ENCODE measurements at places on chromosomes 7 and 10. TPM values are rescaled to one million over a fixed set of nuclear protein-coding genes. Genes with fewer than 3 reads are reported as not detected.

DNA sequence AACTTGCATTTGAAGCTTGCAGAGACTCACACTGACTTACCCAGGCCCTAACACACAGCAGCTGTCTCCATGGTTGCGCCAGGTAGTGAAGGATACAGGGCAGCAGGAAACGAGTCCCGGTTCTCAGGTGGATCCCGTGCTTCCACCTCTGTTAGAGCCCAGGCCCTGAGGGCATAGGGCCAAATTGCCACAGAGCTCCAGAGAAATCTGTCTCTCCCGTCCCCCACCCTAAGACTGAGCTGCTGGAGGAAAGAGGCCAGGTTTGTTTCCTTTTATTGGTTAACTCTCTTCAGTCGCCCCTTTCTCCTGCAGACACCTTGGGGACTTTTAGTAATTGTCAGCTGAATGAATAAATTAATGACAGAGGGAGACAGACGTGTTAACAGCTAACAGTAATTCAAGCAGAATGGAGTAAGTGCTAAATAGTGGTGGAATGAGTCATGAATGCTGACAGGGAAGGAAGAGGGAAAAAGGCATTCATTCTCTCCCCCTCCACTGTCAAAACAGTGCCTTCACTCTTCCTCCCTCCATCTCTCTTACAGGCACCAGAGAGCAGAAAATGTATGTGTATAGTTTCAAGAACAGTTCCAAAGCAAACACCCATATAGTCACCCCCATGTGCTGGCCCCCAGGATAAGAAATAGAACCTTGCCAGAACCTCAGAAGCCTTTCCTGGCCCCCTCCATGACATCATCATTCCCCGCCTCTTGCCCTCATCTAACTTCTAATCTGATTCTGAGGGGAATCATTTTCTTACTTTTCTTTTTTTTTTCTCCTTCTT lies 16.8 kb upstream of the DLG5 start:
- DNase-seq: no peak

GRCh38 chr7:133688483-133689239 lies 435.8 kb downstream of the EXOC4 start:
- DNase-seq: no peak

GRCh38 chr7:70925411-70926115 lies 206.4 kb upstream of the GALNT17 start:
- DNase-seq: no peak

DNA sequence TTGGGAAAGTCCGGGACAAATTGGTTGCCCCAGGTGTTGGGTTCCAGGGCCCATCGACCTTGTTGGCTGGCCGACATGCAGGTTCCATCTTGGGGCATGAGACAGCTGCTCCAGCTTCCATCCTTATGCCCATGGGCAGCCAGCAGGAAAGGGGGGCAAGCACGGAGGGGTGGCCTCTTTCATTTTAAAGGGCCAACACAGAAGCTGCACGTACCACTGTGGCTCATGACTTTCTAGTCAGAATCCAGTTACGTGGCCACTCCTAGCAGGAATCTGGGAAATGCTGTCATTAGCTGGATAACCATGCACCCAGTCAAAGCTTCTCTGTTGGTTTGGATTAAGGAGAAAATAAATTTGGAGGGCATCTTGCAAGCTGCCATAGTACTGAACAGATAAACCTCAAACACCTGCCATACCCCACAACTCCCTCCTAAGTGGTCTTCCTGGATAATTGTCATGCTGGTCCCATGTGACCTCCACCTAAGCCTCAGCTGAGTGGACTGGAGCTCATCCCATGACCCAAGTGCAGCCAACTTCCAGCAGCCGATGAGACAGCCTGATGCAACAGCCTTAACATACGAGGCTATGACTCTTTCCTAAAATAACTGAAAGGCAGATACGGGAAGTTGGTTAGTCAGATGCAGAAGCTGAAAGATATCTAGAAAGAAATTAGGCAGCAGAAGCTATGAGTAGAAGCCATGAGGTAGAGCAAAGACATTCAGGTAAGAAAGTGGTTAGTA lies 21.4 kb upstream of the GSDME start:
- no peak for DNase-seq

DNA sequence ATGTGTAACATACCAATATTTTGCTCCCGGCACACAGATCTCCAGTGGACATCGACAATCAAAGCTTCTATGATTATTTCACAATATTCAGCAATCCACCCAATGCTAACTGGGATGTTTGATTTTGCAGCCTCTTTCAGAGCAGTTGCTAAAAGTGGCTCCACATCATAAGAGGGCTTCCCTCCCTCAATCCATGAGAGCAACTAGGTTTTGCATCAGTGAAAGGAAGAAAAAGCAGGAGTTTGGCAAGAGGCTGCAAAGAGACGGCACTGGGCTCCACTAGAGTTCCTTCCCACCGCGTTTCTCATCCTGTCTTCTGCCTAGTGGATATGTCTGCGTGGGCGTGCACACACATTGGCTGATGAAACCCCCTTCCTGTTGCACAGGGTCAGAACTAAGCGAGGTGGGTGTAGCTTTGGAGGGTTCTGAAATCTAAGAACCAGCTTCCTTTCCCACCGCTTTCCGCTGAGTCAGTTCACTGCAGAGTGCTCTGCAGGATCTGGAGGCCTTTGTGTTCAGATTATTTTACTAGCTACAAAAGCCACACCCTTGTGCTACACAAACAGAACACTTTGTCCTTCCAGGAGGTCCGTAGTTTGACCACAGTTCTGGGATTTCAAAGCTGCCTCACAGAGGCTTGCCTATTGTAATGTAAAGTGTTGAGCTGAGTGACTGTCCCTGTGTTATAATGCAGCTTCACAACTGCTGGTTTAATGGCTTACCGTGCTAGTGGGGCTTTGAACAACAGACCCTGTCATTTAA lies 28.1 kb downstream of the ARL4A start:
- peak; percentile 80 for DNase-seq

DNA sequence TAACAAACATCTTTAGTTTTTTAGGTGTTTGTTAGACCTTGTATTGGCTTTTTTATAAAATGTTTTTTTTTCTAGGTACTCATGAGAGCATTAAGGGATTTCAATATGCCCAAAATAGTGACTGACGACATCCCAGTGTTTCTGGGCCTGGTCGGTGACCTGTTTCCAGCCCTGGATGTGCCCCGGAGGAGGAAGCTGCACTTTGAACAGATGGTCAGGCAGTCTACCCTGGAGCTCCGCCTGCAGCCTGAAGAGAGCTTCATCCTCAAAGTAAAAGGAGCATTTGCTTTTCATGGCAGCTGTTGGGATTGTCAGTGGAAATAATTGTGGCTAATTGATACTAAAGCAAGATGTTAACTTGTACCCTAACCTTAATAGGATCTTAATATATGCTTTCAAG lies 161.5 kb downstream of the DNAH11 start:
- DNase-seq: no peak

DNA sequence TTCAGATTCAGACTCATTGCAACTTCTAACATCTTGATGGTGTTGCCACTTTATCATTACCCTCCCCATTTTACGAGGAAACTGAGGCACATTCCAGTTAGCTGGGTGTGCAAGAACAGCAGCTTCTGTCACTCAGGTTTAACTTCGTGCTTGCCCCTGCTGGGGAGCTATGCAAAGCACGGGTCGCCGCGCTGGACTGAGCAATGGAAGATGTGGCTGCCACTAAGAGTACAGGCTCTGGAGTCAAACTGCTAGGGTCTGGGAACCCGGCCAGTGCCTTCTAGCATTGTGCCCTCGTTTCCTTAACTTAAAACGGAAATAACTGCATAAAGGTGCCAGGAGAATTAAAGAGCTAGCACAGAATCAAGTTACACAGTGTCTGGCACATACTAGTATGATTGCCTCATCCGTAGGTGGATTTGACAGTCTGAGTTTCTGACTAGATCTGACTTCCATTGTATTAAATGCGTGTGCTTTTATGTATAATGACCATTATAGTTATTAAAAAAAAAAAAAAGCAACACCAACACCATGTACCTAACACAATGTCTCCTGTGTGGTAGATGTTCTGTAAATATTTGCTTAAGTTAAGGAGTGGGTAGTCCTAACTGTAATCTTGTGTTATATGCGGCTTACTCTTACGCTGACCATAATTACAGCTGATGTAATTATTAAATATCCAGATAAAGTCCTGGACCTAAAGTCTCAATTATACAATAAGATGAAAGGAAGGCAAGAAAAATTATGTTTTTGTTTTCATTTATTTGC lies 842 bp downstream of the ZNF22 start:
- peak; percentile 72 for DNase-seq

- no peak for DNase-seq
Measured at GRCh38 chr10:125795128-125795527, 19.5 kb upstream of the MMP21 start.

- no peak for DNase-seq
Measured at GRCh38 chr10:123019941-123020703, 11.3 kb downstream of the ACADSB start.

- no peak for DNase-seq
Measured at GRCh38 chr10:9239298-9239697, 1184.8 kb downstream of the GATA3 start.

- DNase-seq: peak; percentile 46
Measured at GRCh38 chr10:114648368-114648767, 9.7 kb downstream of the ABLIM1 start.

GRCh38 chr7:23712368-23713284 lies 2.6 kb downstream of the STK31 start:
- no peak for DNase-seq

DNA sequence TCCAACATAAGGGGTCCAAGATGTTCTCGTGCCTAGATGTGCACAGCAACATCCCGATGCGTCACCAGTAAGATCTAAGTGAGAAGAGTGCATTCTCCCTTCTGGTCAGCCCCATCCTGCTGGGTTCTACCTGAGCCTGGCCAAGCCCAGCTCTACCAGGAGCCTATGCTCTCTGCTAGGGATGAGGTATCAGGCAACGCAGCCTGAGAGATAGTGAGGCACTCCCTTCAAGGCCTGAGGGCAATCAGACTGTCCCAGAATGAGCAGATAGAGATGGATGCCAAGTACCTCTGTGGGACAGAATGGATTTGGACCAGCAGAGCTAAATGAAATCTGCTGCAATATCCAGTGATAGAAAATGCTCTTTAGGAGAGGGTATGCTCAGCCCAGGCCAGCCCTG lies 26.7 kb downstream of the DDC start:
- no peak for DNase-seq

GRCh38 chr7:130369110-130369711 lies 11.1 kb upstream of the CPA1 start:
- DNase-seq: no peak

DNA sequence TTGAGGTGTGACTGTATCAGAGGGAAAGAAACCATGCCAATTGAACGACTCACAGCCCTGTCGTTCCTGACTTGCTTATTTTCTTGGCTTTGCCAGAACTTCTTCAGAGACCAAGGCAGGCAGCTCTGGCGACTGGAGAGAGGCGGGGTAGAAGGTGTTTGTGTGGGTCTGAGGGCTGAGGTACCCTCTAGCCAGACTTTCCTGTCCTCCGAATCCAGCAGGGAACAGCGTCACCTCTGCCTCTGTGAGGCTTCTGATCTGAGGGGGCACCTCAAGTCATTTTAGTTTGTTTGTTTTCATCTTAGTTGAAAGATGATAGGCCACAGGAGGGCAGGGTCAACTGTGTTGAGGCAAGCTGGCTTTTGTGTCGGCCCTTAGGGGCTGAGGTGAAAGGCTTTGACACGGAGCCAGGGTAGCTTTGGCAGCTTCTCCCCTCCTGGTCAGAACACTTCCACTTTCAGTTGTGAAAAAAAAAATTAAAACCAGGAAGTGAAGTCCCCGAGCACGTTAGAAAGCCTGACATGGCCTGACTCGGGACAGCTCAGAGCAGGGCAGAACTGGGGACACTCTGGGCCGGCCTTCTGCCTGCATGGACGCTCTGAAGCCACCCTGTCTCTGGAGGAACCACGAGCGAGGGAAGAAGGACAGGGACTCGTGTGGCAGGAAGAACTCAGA lies 1.9 kb downstream of the ACSL5 start:
- DNase-seq: peak; percentile 64

- no peak for DNase-seq
Measured at GRCh38 chr10:50324046-50324445, 72.7 kb upstream of the ASAH2 start.

GRCh38 chr10:48590945-48591344 lies 13.9 kb downstream of the ARHGAP22 start:
- no peak for DNase-seq

DNA sequence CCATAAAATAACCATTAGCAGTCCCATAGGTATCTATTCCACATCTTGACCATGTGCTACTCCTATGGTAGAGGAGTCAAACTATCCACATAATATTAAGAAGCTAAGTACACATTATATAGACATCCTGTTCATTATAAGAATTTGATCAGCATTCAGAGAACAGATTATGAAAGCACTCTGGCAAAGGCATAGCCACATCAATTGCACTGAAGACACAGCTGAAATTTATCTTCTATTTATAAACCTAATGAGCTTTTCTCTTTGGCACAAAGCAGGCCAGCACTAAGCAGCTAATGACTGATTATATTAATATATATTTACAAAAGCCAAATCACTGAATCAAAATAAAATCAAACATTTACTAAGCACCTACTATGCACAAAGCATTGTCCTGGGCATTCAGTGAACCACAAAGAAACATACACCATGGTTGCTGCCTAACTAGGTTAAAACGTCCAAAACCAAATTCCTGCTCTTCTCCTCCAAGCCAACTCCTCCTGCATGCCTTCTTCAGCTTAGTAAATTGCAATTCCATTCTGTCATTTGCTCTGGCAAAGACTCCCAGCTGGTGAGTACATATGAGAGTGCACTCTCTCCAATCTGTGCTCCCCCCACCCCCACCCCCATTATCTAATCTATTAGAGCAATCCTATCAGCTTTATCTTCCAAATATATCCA lies 122.6 kb upstream of the ASAH2 start:
- no peak for DNase-seq

DNA sequence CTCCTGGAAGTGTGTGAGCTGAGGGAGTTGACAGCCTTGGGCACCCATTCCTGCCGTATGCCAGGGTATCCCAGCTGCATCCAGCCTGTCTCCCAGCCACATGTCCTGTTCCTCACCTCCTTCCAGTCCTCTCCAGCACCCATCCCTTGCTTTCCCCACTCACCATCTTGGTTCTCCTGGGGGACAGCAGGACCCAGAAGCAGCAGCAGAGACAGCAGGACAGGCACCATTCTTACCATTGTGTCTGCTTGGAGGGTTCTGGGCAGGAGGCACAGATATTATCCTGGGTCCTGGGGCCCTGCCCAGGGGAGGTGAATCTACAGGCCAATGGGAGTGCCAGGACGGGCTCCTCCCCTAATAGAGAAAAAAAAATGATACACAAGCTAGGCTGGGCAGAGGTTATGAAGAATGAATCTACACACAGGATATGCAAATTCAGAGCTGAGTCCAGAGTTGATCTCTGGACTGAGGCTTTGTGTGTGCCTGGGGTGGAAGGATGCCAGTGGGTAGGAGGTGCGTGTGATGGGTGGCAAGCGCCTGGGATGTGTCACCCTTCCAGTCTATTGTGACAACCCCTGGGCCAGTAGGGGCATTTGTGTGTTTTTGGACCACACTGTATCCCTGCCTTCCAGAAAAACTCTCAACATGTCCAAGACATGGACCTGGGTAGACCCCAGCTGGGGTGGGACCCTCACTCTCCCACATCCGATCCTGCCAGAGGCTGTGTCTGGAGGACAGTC lies at the start of gene AZGP1:
TSS of gene AZGP1 (minus strand) at position 250 of the 740 bp plus-strand sequence. CDS start at position 239, 11 bp downstream.
- DNase-seq: no peak

- no peak for DNase-seq
Measured at GRCh38 chr10:15122477-15123030, 25.4 kb downstream of the RPP38 start.

AKR1D1 gene
- total RNA-seq: not detected

STRIP2 gene
- total RNA-seq: 4.7 TPM

NPSR1 gene
- 1.0 TPM for total RNA-seq

METTL27 gene
- 4.0 TPM for total RNA-seq

MRLN gene
- total RNA-seq: not detected

DENND2A gene
- total RNA-seq: 9.2 TPM

ABCB4 gene
- total RNA-seq: 0.30 TPM

C10orf53 gene
- total RNA-seq: not detected

SBDS gene
- total RNA-seq: 102 TPM

CTAGE6 gene
- not detected for total RNA-seq

GNG11 gene
- total RNA-seq: 2.1 TPM

EVX1 gene
- total RNA-seq: 1.5 TPM
